ENCODE measurements at places on chromosomes 6 and 20.

GRCh38 chr6:4781967-4782575 is 5.9 kb downstream of the CDYL start:
- no peak for DNase-seq
- peaks cover 8% of the 10 kb centered on the region for H3K4me1 ChIP-seq
- no peak overlapping the region for H3K27ac ChIP-seq
- no peak overlapping the region for H3K4me3 ChIP-seq
- no peaks in the 10 kb centered on the region for H3K36me3 ChIP-seq
- H3K27me3 ChIP-seq: no peaks in the 10 kb centered on the region

- no peak overlapping the region for H3K4me3 ChIP-seq
- DNase-seq: no peak
- no peak overlapping the region for H3K27ac ChIP-seq
- H3K27me3 ChIP-seq: no peaks in the 10 kb centered on the region
These were observed 55.2 kb downstream of the PRDM13 start for GRCh38 chr6:99661870-99662269.

GRCh38 chr6:97524811-97525210 is 241.8 kb upstream of the MMS22L start:
- no peak overlapping the region for H3K4me3 ChIP-seq
- no peak for DNase-seq
- H3K27ac ChIP-seq: no peak overlapping the region
- H3K27me3 ChIP-seq: no peaks in the 10 kb centered on the region
- H3K36me3 ChIP-seq: no peaks in the 10 kb centered on the region

GRCh38 chr6:166415306-166415705 is 32.6 kb upstream of the MPC1 start:
- no peaks in the 10 kb centered on the region for H3K4me1 ChIP-seq
- no peak for DNase-seq
- H3K27ac ChIP-seq: no peak overlapping the region
- H3K27me3 ChIP-seq: no peaks in the 10 kb centered on the region

- no peaks in the 10 kb centered on the region for H3K4me1 ChIP-seq
- DNase-seq: no peak
- no peak overlapping the region for H3K4me3 ChIP-seq
These were observed 607.6 kb upstream of the MAN1A1 start for GRCh38 chr6:119957195-119957594.

DNA sequence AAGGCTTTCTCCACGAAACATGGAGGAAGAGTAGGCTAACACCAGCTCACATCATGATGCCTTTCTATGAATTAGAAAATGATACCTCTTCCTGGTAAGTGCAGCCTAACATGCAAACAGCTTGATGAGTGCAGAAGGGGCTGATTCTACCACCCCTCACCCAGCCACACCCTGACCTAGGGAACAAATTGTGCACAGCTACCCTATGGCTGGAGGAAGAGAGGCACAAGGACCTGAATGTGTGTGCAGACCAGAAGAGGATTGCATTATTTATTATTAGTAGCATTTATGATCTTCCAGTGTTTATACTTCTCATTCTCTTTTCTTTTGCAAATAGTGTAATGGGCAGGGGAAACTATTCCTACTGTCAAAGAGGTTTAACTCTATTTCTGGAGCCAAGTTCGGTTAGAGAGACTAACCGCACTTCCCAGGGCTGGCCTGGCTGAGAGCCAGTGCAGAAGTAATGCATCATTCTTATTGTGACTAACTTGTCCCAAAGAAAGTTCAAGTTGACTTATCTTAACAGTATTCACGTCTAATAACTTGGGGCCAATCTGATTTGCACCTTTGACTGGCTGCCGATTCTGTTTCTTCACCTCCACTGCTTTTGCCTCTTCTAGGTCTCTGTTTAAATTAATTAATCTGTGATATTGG is 237.5 kb downstream of the CD83 start:
- H3K4me1 ChIP-seq: no peaks in the 10 kb centered on the region
- H3K27ac ChIP-seq: no peak overlapping the region
- H3K4me3 ChIP-seq: no peak overlapping the region
- no peaks in the 10 kb centered on the region for H3K27me3 ChIP-seq
- no peak for DNase-seq

- no peak for DNase-seq
- no peak overlapping the region for H3K4me3 ChIP-seq
- H3K4me1 ChIP-seq: peaks cover 10% of the 10 kb centered on the region
- no peak overlapping the region for H3K27ac ChIP-seq
- no peaks in the 10 kb centered on the region for H3K36me3 ChIP-seq
These were observed 91.4 kb downstream of the CDH26 start for GRCh38 chr20:60049601-60050000.

GRCh38 chr20:48812600-48813445 is 15.0 kb downstream of the PREX1 start:
- no peaks in the 10 kb centered on the region for H3K36me3 ChIP-seq
- H3K27ac ChIP-seq: no peak overlapping the region
- H3K4me1 ChIP-seq: peaks cover 64% of the 10 kb centered on the region
- H3K27me3 ChIP-seq: no peaks in the 10 kb centered on the region

- no peak overlapping the region for H3K4me3 ChIP-seq
- no peaks in the 10 kb centered on the region for H3K27me3 ChIP-seq
- H3K36me3 ChIP-seq: no peaks in the 10 kb centered on the region
- H3K27ac ChIP-seq: no peak overlapping the region
- H3K4me1 ChIP-seq: no peaks in the 10 kb centered on the region
These were observed 540.5 kb downstream of the CD83 start for GRCh38 chr6:14658030-14658429.

DNA sequence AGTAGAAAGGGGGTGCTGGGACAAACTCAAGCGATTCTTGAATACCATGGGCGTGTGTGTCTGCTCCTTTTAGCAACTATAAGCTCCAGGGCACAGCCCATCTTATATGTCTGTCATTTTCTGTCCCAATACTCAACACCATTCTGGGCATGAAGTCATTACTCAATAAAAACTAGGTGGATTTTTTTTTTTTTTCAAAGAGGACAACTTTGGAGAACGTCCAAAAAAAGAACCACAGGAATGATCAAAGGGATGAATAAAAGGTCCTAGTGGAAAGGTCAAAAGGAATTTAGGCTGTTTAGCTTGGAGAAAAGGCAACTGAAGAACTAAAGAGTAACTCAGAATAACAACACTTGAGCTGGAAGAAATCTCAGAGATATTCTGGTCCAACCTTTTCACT is 24.4 kb downstream of the UQCC1 start:
- peaks cover 4% of the 10 kb centered on the region for H3K4me1 ChIP-seq
- no peak overlapping the region for H3K27ac ChIP-seq
- no peaks in the 10 kb centered on the region for H3K27me3 ChIP-seq
- no peak overlapping the region for H3K4me3 ChIP-seq
- peaks cover 7% of the 10 kb centered on the region for H3K36me3 ChIP-seq
- DNase-seq: no peak
